Panc1 (cell line): ENCODE measurements at places on chromosomes 3 and 15.

DNA sequence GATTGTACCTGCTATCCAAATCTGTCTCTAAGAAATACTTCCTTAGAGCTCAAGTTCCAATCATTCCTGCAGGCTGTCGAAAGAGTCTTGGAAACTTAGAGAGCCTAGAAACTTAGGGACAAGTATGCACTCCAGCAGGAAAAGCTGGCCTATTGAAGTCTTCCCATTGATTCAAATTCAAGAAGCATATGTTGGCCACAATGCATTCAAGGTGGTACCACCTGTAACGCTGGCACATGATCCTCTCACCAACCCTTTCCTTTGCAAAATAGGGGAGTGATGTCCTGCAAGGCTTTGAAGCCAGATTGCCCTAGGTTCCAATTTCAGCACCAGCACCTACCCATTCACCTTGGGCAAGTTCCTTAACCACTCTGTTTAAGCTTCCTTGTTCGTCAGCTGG, 6.0 kb downstream of the ADAMTS9 start:
- DNase-seq, result no peak

DNA sequence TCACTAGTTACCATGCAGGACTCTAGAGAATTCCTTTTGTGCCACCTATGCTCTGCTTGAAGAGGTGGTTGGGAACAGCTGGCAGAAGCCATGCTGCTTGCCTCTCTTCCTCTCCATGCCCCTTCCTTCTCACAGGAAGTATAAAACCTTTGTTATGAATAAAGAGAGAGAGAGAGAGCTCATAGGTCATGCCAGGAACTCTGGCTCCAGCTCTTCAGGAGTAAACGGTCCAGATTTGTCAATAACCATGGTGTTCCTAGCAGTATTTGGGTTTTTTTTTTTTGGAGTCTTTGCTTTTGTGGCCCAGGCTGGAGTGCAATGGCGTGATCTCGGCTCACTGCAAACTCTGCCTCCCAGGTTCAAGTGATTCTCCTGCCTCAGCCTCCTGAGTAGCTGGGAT, 97.7 kb upstream of the SLC4A7 start:
- no peak for DNase-seq

GRCh38 chr3:16923112-16923511, 38.4 kb downstream of the PLCL2 start:
- DNase-seq, result no peak

DNA sequence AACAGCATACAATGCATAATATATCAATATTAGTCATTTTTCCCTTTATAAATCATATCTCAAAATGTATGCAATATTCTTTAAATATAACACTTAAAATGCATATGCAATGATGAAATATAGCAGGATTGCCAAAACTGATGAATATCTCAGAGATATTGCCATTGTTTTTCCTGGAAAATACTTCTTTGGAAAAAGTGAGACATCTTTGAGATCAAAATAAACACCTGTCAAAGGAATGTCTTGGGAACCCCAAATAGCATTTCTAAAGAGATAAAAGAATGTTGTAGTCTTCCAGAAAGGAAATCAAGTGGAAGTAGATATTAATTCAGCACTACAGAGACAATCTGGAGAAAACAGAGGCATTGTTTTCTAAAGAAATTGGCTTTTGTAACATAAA, 457.8 kb upstream of the UBE2E2 start:
- no peak for DNase-seq

GRCh38 chr3:149898771-149899170, 71.9 kb downstream of the PFN2 start:
- no peak for DNase-seq

GRCh38 chr15:40364251-40364650, 6.2 kb downstream of the DISP2 start:
- no peak for DNase-seq
